Activated CD4-positive, alpha-beta T cell treated with anti-CD3 and anti-CD28 coated beads, Interleukin-2, amount 10 ng/mL, durations not matched to agents 24 days and 14 days (primary cell): ENCODE measurements at places on chromosomes 7 and 10.

- DNase-seq, result no peak
Measured at GRCh38 chr7:28166982-28167715, 13.4 kb downstream of the JAZF1 start.

DNA sequence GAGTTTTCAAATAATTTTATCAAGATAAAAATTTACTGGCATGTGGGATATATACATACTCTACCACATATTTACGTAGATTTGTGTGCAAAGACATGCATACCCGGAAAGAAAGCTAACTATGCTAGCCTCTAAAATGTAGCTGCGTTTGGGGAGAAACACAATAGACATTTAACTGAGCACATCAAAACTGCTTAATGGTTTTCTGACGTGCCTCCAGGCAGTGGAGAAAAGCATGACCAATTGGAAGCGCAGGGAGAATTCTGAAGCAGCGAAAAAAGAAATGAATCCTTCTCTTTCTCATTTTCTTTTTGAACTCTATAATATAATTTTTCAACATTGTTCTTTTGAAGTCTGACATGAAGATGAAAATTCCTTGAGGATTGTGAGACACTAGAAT lies 60.3 kb upstream of the LYZL1 start:
- no peak for DNase-seq

DNA sequence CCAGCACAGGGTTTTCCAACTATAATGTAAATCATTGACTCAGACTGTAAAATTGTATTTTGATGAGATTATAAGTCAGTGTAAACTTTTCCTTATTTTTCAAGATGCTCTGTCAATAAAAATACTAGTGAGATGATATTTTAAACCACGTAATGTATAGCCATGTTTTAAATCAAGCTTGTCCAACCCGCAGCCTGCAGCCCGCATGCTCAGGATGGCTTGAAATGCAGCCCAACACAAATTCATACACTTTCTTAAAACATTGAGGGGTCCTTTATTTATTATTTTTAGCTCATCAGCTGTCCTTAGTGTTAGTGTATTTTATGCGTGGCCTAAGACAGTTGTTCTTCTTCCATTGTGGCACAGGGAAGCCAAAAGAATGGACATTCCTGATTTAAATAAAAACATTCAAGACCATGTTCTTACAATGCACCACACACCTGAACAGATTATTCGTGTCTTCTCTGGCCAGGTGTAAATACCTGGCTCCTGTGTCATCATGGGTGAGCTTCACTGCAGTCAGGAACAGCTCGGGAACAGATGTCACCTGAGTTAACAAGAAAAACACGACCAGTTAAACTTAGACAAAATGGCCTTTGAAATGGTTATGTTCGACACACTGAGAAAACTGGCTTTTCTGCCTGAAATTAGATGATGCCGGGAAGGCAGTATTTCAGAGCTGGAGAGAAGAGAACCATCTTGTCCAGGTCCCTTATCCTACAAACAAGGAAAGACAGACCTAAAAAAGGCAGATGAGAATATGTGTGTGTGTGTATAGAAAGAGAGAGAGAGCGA lies 5.9 kb downstream of the PITRM1 start:
- no peak for DNase-seq

- DNase-seq, result no peak
Measured at GRCh38 chr7:18558503-18558902, 63.0 kb downstream of the HDAC9 start.

GRCh38 chr7:132901241-132901640 lies 180.6 kb downstream of the CHCHD3 start:
- no peak for DNase-seq

- peak; percentile 72 for DNase-seq
Measured at GRCh38 chr7:36692456-36692855, 31.8 kb downstream of the AOAH start.

GRCh38 chr10:89392974-89393373 lies 551 bp downstream of the IFIT1 start:
- DNase-seq, result peak; percentile 76

DNA sequence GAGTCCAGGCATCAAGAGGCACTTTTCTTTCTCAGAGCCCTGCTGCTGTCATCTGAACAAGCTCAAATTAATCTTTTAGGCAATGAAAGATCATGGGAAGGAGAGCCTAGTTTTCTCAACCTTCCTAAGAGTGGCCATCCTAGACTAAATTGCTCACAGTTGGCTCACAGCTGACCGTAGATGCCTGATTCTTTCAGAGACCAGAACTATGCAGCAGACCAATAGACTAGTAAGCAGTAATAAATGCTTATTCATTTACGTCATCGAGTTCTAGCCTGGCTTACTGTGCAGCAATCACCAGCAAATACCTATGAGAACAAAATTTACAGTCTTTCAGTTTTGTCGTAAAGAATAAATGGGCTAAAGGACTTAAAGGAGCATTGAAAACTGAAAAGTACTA lies 602.9 kb upstream of the GHITM start:
- DNase-seq, result no peak

- DNase-seq, result no peak
Measured at GRCh38 chr10:121374121-121374520, 224.1 kb downstream of the FGFR2 start.

GRCh38 chr10:28320799-28321198 lies 17.9 kb upstream of the MPP7 start:
- DNase-seq, result no peak

- no peak for DNase-seq
Measured at GRCh38 chr7:8258166-8258565, 3.8 kb downstream of the ICA1 start.

DNA sequence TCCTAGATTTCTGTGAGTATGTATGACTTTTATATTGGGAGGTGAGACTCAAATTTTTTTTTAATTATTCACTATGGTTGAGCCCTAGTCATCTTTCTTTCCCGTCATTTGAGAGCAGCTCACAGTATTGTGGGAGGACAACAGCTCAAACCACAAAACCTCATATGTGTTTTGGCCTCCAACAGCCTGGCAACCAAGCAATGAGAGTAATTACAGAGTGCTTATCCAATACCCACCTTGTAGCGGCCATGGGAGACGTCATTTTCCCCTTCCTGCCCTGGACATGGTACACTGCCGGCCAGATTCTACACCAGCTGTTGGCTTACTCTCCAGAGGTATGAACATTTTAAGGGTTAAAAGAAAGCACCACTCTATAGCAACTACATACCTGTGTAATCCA lies 49.1 kb downstream of the DOCK4 start:
- no peak for DNase-seq

DNA sequence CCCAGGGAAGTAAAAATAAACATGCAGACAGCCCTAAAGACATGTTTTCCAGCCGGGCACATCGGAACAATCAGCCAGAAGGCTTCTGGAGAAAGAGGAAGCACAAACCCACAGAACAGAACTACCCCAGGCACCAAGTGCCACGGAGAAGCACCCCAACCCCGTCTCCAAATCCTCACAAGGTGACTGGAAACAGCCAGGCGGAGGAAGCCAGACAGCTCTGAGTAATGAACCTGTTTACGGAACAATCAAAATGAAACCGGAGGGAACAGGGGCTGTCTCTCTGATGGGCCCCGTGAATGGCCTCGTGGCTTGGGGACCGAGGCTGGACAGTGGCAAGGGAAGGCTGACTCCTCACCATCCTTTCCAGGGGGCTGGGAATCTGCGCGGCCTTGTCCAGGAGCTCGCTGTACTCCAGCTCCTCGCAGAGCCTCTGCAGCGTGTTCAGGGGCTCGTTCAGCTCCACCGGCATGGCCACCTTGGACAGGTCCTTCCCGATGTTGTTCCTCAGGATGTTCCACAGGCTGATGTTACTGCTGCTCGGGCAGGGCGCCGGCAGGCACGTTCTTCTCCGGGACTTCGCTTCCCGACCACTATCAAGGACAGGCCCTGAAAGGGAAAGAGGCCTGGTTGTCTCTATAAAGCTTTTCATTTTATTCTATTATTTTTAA lies 77.0 kb upstream of the GSDME start:
- no peak for DNase-seq

GRCh38 chr10:34047389-34047788 lies 712.9 kb upstream of the NRP1 start:
- no peak for DNase-seq

DNA sequence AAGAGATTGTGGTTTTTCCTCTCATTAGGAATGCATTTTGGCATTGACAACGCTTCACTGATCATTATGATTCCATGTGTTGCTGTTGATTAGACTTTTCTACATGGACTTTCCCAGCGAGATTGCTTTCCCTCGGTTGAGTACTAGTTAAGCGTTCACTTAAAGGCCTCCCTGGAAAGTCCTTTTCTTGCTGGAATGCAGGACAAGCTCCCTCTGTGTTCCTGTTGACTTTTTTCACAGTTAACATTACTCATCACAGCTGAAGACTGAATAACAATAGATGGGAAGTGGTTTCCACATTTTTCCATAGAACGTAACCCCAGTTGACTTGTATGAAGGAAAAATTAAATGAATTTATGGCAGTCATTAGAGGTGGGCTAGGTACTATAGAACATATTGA lies 2.6 kb upstream of the CAV1 start:
- DNase-seq, result no peak

GRCh38 chr10:3797750-3798149 lies 12.7 kb upstream of the KLF6 start:
- no peak for DNase-seq

DNA sequence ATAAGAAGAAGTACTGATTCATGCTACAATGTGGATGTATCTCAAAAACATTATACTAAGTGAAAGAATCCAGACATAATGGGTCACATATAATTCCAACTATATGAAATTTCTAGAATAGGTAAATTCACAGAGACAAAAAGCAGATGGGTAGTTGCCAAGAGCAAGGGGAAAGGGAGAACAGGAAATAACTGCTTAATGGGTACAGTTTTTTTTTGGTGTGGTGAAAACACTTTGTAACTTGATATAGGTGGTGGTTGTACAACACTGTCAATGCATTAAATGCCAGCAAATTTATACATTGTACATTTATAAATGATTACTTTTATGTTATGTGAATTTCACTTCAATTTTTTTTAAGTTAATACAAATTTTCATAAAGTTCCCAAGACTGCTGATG lies 19.4 kb upstream of the LRRN3 start:
- no peak for DNase-seq

DNA sequence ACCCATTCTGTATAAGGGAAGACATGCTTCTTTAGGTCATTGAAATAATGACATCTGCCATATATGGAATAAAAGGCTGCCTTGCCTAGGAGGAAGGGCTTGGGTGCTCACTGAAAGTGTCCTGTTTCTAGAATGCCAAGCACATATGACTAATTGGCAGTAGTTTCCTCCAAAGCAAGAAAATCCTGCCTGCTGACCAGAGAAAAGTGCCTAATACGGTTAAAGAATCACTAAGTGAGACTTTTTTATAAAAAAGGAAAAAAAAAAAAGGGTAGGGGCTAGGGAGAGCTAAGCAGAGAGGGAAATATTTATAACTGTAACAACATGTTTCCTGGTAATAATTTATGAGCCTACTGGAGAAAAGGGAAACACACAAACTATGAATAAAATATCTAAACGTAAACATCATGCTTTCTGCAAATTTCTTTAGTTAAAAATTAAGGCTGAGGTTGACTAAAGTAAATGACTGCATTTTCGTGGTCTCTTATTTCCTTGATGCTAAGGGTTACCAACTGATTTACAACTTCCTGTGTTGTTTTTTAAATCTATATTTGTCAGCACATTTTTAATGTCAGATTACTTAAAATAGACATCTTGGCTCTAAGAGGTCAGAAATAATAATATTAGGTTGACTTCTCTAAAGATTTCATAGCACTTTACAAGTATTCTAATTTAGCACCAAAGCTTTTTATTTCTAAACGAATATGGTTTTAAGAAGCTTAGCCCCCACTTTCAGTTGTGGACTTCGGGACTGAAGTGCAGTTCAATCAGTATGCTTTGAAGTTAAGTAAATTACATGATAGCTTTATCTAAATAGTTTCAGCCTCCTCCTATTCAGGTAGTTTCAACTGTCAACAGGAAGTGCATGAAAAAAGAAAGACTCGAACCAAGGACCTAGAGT lies 89.6 kb downstream of the CABCOCO1 start:
- DNase-seq, result no peak

DNA sequence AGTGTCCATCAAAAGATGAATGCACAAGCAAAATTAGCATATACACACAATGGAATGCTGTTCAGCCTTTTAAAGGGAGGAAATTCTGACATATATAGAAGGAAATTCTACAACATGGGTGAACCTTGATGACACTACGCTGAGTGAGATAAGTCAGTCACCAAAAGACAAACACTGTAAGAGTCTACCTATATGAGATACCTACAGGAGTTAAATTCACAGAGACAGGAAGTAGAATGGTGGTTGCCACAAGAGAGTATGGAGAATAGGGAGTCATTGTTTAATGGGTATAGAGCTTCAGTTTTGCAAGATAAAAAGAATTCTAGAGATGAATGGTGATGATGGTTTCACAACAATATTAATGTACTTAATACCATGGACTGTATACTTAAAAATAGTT lies 51.8 kb downstream of the HERC4 start:
- no peak for DNase-seq

DNA sequence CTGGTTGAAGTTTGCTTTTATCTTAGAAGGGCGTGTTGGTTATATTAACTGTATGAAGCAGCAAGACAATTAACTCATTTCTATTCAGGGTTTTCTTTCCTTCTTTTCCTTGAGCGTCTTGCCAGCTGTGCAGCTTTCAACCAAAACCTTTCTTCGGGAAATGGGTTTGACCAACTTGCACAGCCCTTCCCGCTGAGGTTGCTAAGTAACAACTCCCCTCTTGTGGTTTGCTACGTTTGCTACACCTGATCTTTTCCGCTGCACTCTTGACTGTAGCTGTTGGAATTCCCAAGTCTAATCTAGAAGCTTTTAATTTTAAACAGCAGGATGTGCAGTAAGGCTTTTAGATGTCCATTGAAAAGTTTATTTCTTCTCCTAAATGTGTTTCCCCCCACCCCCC lies 116.9 kb downstream of the CDCA7L start:
- DNase-seq, result no peak

- peak; percentile 37 for DNase-seq
Measured at GRCh38 chr10:74079028-74079935, 71.3 kb downstream of the AP3M1 start.

- DNase-seq, result peak; percentile 60
Measured at GRCh38 chr10:58384544-58384998, 639 bp upstream of the TFAM start.

DNA sequence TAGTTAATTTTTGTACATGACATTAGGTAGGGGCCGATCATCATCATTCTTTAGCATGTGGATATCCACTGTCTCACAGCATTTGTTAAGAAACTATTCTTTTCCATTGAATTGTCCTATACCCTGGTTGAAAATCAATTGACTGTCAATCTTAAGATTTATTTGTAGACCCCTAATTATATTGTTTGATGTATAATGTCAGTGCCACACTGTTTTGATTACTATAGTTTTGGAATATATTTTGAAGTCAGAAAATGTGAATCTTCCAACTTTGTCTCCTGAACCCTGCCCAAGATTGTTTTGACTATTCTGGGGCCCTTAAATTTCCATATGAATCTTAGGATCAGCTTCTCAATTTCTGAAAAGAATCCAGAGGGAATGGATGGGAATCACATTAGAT lies 6.6 kb upstream of the LMTK2 start:
- DNase-seq, result no peak

- DNase-seq, result no peak
Measured at GRCh38 chr10:99555371-99555770, 22.6 kb downstream of the NKX2-3 start.
